ENCODE measurements at places on chromosomes 6 and 20.
A peak's percentile ranks its signal among the peaks of the same experiment; 100 is the strongest.

GRCh38 chr6:33716379-33716778, 4.9 kb upstream of the UQCC2 start:
- no peak for DNase-seq

DNA sequence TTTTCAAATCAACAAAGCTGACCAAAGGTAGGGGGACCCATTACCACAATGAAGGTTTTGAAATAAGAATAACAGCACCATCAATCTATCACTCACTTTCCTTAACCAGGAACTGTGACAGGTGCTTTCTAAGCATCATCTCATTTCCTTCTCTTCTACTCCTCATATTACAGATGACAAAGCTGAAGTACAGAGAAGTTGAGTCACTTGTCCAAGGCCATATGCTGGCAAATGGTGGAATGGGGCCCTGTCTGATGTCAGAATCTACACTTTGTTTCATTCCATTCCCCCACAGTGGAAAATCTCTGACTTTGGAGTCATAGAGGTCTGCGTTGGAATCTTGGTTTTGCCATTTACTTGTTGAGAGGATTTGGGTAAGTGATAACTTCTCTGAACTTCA, 222.5 kb upstream of the LRFN2 start:
- no peak for DNase-seq

GRCh38 chr20:51036827-51037531, 14.1 kb upstream of the KCNG1 start:
- DNase-seq, result no peak

GRCh38 chr20:60057123-60057865, 99.1 kb downstream of the CDH26 start:
- peak; percentile 10 for DNase-seq

GRCh38 chr6:71402096-71402495, 113.5 kb downstream of the OGFRL1 start:
- DNase-seq, result no peak
